Stimulated activated CD8-positive, alpha-beta memory T cell treated with anti-CD3 and anti-CD28 coated beads, Interleukin-4, amount 100 ng/mL, for 1 hour (primary cell): ENCODE measurements at places on chromosomes 5 and 9.
A peak's percentile ranks its signal among the peaks of the same experiment; 100 is the strongest.

GRCh38 chr9:112755016-112755427 lies 4.5 kb downstream of the SNX30 start:
- DNase-seq, result no peak

GRCh38 chr9:118129541-118129940 lies 425.3 kb downstream of the TLR4 start:
- DNase-seq, result no peak

DNA sequence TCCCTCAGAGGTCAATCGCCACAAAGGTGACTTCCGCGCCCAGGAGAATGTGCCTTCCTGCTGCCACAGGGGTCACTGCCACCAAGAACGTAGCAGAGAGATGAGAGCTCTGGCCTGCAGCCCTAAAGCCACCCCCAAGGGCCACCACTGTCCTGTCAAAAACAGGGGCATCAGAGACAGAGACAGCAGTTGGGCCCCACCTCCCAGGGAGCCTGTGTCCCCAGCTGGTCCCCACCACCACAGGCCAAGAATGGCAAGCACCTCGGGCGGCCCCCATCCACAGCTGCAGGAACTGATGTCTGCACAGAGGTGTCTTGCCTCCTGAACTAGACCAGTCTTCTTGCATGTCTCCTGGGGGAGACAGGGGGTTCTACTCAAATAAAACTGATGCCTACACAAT lies 5.8 kb downstream of the SPATA31E1 start:
- DNase-seq, result no peak

GRCh38 chr5:38189081-38189504 lies 69.3 kb upstream of the EGFLAM start:
- no peak for DNase-seq

GRCh38 chr5:176875783-176876505 lies 23.2 kb downstream of the HK3 start:
- DNase-seq, result no peak

DNA sequence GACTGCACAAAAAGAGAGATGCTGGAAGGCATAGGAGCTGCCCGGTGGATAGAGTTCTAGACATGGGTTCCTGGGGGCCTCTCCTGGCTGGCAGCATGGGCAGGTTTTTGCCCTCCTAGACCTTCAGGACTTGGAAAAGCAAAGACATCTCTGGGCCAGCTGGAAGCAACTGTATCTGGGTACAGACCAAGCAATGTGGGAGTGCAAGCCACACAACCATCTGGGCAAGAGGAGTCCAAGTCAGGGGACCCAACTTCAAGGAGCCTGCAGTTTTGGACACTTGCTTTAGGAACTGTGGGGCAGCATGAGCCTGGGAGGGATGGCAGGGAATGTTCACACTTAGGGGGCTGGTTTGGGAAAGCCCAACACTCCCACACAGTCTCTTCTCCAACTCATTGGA lies 323.3 kb downstream of the GADD45G start:
- DNase-seq, result no peak

GRCh38 chr9:128411364-128412119 lies 9.1 kb upstream of the CERCAM start:
- no peak for DNase-seq

DNA sequence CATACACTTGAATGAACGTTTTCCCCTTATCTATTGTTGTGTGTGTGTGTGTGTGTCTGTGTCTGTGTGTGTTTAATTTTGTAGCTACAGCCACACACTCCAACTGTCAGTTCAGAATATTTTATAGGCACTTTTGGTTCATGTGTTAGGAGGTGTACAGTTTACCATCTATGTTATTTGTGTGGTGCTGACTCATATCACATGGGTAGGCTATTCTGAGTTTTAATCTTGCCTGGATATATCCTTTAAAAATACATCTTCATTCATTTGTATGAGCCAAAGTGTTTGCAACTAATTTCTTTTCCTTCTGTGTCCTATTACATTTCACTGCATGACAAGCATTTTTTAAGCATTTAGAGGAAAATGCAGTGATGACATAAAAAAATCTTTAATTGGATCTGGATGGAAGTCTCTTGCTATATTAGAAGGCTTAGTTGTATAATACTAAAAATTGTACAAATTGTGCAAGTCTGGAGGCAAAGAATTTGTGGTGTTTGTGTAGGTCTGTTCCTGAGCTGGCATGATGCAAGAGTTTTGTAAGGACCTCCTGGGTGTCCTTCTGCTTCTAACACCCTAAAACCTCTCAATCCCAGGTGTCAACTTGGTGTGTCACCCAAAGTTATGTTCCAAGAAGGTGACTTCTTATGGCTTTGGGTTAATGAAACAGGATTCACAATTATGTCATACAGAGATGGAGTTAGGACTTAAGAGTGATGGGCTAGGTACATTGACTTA lies 52.4 kb upstream of the HMHB1 start:
- no peak for DNase-seq

- no peak for DNase-seq
These were observed 1040.6 kb upstream of the SEMA6A start for GRCh38 chr5:117615226-117615625.

DNA sequence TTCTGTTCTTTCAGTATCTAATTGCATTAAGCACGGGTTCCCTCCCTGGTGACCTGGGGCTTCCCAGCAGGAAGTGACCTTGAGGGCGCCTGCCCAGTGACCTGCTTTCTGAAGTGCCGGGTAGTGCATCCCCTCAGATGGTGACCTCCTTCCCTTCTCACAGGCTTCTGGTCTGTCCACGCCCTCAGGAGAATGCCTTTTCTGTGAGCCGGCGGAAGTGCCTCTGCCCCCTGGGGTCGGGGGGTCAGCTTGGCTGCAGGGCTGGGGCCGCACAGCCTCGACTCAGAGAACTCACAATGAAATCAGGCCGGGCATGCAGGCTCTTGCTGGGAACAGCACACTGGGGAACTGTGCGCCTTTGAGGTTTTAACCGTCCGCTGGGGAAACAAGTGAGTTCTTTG lies 124.5 kb upstream of the PHYKPL start:
- no peak for DNase-seq

- DNase-seq, result no peak
These were observed 2.6 kb downstream of the PKD2L2 start for GRCh38 chr5:137891849-137892248.

- DNase-seq, result no peak
These were observed 325.6 kb downstream of the PRELID2 start for GRCh38 chr5:145509336-145510136.

- DNase-seq, result no peak
These were observed 131.1 kb upstream of the CNTLN start for GRCh38 chr9:17003576-17004240.

- no peak for DNase-seq
These were observed 271.5 kb downstream of the CCDC171 start for GRCh38 chr9:15824310-15824709.

DNA sequence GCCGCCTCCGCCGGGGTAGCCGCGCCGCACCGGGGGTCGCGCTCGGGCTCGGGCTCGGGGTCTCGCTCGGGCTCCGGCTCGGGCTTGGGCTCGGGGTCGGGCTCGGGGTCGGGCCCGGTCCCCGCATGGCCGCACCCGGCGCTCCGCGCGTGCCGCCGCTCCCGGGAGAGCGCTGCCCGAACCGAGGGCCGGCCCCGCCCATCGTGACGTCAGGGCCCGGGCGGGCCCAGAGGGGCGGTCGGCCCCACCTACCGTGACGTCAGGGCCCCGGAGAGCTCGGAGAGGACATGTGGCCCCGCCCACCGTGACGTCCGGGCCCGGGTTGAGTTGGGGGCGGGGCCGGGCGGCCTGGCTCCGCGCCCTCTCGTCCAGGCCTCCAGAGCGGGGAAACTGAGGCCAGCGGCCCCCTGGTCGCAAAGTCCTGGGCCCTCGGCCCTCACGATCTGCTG lies at the start of gene NSMF:
Gene NSMF, minus strand, starts transcription at position 183 of the 449 bp plus-strand sequence. CDS start 232 bp downstream, outside the sequence.
- peak; percentile 92 for DNase-seq

DNA sequence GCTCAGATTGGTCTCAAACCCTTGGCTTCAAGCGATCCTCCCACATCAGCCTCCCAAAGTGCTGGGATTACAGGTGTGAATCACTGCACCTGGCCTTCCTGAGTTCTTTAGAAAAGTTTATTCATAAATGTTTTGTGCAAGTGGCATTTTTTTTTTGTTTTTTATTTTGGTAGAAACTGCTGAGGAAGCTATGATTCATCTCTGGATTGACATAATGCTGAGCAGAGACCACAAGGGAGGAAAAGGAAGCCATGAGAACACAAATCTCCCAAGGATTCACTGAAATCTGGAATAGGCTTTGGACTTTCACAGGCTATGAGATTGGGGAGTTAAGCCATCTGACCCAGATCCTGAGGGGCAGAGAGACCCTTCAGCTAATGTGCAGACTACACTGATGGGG lies 3.4 kb upstream of the SLC46A2 start:
- no peak for DNase-seq

DNA sequence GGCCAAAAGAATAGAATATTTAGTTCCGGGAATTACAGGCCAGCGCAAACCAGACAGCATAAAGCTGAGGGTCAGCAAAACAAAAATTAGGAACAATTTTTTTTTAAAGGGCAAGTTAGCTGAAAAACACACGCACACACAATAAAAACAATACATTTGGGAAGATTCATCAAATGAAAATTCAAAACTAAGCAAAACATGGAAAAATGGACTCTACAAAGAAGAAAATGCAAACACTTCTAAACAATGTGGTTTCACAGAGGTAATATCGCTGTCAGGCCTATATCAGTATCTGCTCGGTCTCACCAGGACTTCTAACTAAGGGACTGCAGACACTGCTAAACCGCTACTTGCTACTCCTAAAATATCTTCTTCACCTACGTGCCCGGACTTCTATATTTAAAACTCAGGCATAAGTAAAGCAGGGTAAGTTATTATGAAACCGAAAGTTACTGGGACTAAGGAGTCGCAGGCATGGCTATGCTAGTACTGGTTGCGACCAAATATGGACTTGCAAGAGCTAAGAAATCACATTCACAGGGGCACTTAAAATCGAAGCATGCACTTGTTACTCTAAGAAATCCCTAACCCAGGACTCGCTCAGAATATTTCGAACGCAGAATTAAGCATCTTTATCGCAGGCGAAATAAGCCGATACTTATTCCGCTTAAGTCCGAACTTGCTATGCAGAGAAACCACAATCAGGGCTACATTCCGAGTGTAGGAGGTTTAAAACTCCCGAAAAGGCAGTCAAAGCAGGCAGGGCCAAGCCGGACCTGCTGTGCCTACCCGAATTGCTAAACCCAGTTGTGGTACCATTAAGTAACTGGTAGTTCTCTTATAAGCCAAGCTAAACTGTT lies 2.3 kb downstream of the ANXA2R start:
- DNase-seq, result peak; percentile 7

GRCh38 chr5:136811086-136811485 lies 445.7 kb upstream of the TRPC7 start:
- no peak for DNase-seq
